ENCODE measurements at places on chromosomes 4 and X.

- no peaks in the 10 kb centered on the region for H3K4me1 ChIP-seq
- DNase-seq, result no peak
- no peaks in the 10 kb centered on the region for H3K36me3 ChIP-seq
- H3K27me3 ChIP-seq, result no peaks in the 10 kb centered on the region
- no peak overlapping the region for H3K27ac ChIP-seq
Measured at GRCh38 chr4:69843301-69843700, 16.6 kb downstream of the SULT1E1 start.

DNA sequence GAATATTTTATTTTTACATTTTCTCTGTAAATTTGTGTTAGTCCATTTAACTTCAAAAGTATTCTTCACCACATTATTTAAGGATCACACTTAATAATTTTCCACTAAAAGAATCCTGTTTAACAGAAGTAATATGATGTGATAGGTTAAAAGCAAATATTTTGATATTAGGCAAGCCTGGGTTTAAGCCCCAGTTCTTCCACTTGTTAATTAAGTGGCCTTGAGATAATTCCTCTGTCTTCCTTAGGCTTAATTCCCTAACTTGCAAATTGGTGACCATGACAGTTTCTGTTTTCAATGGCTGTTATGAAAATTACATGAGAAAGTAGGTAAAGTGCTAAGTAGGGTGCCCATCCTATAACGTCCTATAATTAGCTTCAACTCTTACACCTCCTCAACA is 129.9 kb upstream of the ATOH1 start:
- no peaks in the 10 kb centered on the region for H3K4me1 ChIP-seq
- DNase-seq, result no peak
- no peak overlapping the region for H3K4me3 ChIP-seq
- no peaks in the 10 kb centered on the region for H3K27me3 ChIP-seq
- no peak overlapping the region for H3K27ac ChIP-seq
- no peaks in the 10 kb centered on the region for H3K36me3 ChIP-seq

- H3K27me3 ChIP-seq, result peaks cover 4% of the 10 kb centered on the region
- no peaks in the 10 kb centered on the region for H3K36me3 ChIP-seq
- H3K27ac ChIP-seq, result no peak overlapping the region
- H3K4me1 ChIP-seq, result no peaks in the 10 kb centered on the region
Measured at GRCh38 chrX:71420686-71421085, 54.5 kb downstream of the TAF1 start.

DNA sequence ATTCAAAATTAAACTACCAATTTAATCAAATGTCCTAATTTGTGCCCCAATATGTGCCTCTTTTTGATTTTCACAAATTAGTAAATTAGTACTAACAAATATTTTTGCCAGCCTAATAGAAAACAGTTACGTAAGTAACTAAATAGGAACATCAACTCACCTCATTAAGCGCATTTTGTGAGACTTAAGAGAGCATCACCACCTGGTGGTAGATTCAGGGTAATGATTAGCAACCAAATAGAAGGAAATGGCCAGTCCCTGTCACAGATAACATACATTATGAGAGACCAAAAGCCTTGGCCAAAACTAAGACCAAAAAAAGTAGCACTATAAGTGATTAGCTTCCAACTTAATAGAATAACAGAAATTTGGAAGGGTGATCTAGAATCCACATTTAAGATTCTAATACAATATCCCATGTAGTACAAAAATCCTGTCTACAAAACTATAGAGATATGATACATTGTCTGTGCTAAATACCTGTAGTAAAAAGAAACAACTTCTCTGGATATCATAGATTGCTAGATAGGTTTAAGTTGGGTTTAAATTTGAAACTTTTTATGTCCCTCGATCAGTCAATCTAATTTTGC is 46.7 kb downstream of the C4orf46 start:
- no peak overlapping the region for H3K4me3 ChIP-seq
- DNase-seq, result no peak
- no peaks in the 10 kb centered on the region for H3K4me1 ChIP-seq

GRCh38 chr4:80060804-80061203 is 12.2 kb downstream of the ANTXR2 start:
- H3K36me3 ChIP-seq, result no peaks in the 10 kb centered on the region
- no peak overlapping the region for H3K4me3 ChIP-seq
- no peaks in the 10 kb centered on the region for H3K27me3 ChIP-seq
- no peak overlapping the region for H3K27ac ChIP-seq
- no peaks in the 10 kb centered on the region for H3K4me1 ChIP-seq
- DNase-seq, result no peak

GRCh38 chr4:185213877-185214276 is 4.5 kb downstream of the SNX25 start:
- H3K4me1 ChIP-seq, result peaks cover 37% of the 10 kb centered on the region
- H3K4me3 ChIP-seq, result no peak overlapping the region
- H3K27ac ChIP-seq, result no peak overlapping the region
- DNase-seq, result no peak

DNA sequence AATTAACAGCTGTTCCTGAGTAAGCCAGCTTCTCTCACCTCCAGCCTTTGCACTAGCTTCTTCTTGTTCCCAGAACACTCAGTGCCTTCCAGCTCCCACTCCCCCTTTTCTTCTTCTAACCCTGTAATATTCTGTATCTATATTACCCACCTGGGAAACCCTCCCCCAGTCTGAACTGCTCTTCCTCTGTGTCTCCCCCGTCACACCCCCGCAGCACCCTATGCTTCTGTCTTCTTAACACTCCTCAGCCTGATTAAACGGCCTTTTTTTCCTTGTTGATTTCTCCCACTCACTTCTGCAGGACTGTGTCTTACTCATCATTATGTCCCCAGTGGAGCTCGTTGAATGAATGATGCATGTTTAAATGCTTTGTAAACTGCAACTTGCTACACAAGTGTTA is 9.0 kb upstream of the LONRF3 start:
- no peak overlapping the region for H3K4me3 ChIP-seq
- H3K27ac ChIP-seq, result no peak overlapping the region
- no peaks in the 10 kb centered on the region for H3K27me3 ChIP-seq
- H3K36me3 ChIP-seq, result no peaks in the 10 kb centered on the region
- no peaks in the 10 kb centered on the region for H3K4me1 ChIP-seq

DNA sequence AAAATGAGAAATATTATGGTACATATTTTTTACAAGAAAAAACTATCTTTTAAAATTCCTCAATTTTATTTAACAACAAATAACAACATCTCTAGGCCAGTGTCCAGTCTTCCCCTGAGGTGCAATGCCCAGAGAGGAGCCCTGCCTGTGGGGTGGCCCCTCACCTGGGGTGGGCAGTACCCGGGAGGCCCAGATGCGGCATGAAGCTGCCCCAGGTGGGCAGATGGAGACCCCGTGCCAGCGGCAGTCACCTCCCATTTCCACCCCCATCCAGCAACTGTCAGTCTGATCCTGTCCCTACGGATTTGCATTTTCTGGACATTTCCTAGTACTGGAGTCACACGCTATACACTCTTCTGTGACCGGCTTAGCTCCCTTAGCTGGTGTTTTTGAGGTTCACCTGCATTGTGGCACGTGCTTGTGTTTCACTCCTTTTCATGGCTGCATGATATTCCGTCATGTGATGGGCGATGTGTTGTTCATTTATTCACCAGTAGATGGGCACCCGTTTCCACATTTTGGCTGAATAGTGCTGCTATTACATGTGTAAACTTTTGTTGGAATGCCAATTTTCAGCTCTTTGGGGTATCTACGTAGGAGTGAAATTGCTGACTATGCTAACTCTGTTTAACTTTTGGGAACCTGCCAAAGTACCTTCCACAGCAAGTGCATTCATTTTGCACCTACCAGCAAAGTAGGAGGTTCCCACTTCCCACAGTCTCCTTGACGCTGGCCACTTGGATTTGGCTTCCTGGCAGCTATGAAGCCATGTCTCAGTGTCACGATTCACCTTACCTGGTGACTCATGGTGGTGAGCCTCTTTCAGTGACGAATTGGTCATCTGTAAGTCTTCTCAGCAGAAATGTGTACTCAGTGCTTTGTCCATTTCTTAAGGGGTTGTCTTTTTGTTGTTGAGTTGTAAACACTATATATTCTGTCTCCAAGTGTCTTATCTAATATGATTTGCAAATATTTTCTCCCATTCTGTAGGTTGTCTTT is 11.7 kb upstream of the MAEA start:
- no peak overlapping the region for H3K27ac ChIP-seq
- no peaks in the 10 kb centered on the region for H3K4me1 ChIP-seq
- no peak for DNase-seq
- no peaks in the 10 kb centered on the region for H3K27me3 ChIP-seq
- H3K36me3 ChIP-seq, result no peaks in the 10 kb centered on the region
- H3K4me3 ChIP-seq, result no peak overlapping the region

GRCh38 chrX:111123125-111123524 is 27.1 kb downstream of the PAK3 start:
- H3K27ac ChIP-seq, result no peak overlapping the region
- H3K4me3 ChIP-seq, result no peak overlapping the region
- no peak for DNase-seq
- H3K36me3 ChIP-seq, result no peaks in the 10 kb centered on the region
- H3K27me3 ChIP-seq, result peaks cover 3% of the 10 kb centered on the region

DNA sequence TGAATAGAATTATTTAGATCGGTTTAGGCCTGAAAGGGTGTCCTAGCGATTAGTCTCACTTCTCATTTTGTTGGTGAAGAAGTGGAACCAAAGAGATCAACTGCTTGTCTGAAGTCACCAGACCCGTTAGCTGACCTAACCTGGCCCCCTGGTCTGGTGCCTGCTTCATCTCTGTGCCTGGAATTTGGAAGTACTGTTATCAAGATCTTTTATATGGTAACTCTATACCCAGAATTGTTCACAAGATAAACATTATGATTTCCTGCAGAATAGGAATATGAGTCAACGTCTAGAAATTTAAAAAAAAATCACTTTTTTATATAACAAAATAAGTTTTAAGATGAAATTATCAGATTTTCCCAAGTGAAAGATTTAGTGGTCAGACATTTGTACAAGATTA is 37.2 kb downstream of the LRP2BP start:
- no peak overlapping the region for H3K27ac ChIP-seq
- no peak overlapping the region for H3K4me3 ChIP-seq
- H3K27me3 ChIP-seq, result no peaks in the 10 kb centered on the region
- H3K4me1 ChIP-seq, result no peaks in the 10 kb centered on the region
- H3K36me3 ChIP-seq, result no peaks in the 10 kb centered on the region

All from esophagus squamous epithelium (tissue), 5 donors.